ENCODE measurements at places on chromosomes 13 and 19.

DNA sequence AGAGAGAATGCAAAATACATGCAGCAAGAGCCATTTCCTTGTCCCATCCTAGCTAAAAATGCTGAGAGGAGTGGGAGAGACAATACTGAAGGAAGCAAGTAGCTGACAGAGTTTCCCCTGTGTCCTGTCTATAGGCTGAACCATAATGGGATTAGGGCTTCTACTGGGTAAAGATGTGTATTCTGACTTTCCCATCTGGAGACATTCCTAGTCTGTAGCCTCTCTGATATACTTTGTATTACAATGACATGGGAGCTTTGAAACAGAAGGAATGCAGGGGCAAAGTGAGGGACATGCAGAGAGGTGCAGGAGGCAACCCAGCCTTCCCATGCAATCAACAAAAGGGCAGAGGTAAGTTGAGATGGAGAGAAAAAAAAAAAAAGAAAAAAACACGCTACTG, 10.5 kb upstream of the GPC6 start:
- no peak for DNase-seq

GRCh38 chr19:41324921-41325639, 15.1 kb downstream of the CCDC97 start:
- DNase-seq: no peak

- DNase-seq: no peak
Observed at GRCh38 chr13:46340011-46340410, 47.0 kb downstream of the RUBCNL start.

- DNase-seq: peak; percentile 86
Observed at GRCh38 chr19:33177417-33177979, 16.6 kb upstream of the LRP3 start.

- DNase-seq: no peak
Observed at GRCh38 chr19:31334101-31334848, 15.0 kb downstream of the TSHZ3 start.

DNA sequence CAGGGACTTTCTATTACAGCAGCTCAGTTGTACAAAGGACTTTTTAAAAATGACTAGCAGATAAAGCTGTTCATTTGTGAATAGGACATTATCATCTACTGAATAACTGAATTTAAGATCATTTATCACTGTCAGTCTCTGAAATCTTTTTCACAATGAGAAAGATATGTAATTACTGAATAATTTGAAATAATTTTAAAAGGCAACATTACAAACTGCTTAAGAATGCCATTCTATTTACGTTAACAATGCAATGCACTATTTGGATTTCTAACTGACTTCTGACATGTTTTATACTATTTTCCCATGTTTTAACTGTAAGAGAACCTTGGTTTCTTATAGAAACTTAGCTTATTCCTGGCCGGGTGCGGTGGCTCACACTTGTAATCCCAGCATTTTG, 2033.0 kb upstream of the PCDH20 start:
- DNase-seq: no peak

GRCh38 chr19:19224852-19225494, 13.2 kb downstream of the NCAN start:
- DNase-seq: peak; percentile 73

- DNase-seq: no peak
Observed at GRCh38 chr13:98239162-98240076, 62.4 kb upstream of the RNF113B start.

DNA sequence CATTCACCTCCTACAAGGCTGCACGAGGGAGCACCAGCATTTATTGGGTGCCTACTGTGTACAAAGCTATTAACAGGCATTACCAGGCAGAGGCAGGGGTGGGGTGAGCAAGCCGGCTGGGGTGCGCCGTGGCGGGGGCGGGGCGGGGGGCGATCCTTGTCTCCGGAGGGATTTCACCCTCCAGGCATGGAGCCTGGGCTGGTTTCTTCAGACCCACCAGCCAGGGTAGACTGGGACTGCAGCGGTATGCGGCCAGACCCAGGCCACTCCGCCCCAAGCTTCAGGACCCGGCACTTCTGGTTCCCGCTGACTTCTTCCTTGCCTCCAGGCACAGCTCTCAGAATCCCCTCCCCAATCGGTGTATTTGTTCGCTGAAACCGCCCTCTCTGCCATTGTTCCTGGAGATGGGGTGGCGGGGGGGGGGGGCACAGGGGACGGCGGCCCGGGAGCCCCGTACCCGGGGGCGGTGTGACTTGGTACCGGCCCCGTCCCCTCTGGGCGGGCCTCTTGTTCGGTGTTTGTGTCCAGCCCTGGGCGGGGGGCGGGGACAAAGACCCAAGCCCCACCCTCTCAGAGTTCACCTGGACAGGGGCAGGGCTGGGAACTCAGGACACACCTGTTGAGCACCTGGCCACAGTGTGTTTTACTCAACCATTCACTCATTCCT, 14.4 kb downstream of the TJP3 start:
- DNase-seq: no peak

- no peak for DNase-seq
Observed at GRCh38 chr19:46931202-46931601, 70.4 kb downstream of the ARHGAP35 start.

DNA sequence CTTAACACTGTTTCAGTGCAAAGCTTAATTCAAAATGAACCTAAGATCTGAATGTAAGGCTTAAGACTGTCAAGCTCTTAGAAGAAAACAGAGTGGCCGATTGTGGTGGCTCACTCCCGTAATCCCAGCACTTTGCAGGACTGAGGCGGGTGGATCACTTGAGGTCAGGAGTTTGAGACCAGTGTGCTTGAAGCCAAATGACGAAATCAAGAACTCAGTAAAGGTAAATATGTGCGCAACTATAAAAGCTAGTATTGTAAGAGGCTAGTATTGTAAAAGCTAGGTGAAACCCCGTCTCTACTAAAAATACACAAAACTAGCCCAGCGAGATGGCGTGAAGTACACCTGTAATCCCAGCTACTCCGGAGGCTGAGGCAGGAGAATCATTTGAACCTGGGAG, 12.7 kb downstream of the ATP4B start:
- DNase-seq: no peak

Data from CD4-positive, alpha-beta T cell treated with Interleukin-2 at 100 ng/mL for 4 hours (primary cell).